ENCODE measurements at places on chromosomes 1 and 21. TPM values are rescaled to one million over a fixed set of nuclear protein-coding genes. Genes with fewer than 3 reads are reported as not detected.

EVA1B gene
- total RNA-seq: 107 TPM

SPRR2F gene
- total RNA-seq: not detected

ZNF683 gene
- not detected for total RNA-seq

DNA sequence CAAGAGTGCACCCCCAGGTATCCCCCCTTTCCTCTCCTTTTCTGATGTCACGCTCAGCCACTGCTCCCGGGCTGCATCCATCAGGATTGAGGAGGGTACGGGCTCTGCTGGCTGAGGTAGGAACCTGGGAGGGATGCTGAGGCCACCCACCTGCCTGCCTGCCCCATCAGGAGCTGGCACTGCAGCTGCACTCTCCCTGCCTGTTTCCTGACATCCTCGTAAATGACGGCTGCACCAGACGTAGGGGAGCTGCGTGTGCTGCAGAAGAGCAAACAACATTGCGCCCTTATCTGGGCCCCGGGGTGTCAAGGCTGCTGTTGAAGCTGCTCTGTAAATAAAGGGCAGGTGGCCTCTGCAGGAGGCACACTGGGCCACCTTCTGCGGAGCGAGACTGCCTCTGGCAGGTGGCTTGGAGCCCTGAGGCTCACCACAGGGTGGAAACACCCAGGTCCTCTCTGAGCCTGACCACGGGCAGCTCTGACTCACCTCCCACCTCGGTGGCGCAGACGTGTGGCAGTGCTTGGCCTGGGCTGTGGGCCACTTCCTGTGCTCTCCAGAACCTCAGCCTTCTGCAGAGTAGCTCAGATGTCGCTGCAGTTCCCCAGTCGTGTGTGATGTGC lies 30.9 kb downstream of the SNAP47 start:
- no peak overlapping the region for H3K27ac ChIP-seq
- H3K27me3 ChIP-seq: no peaks in the 10 kb centered on the region
- H3K4me1 ChIP-seq: peaks cover 11% of the 10 kb centered on the region
- DNase-seq: no peak
- H3K36me3 ChIP-seq: peaks cover 22% of the 10 kb centered on the region
- H3K4me3 ChIP-seq: no peak overlapping the region

DNA sequence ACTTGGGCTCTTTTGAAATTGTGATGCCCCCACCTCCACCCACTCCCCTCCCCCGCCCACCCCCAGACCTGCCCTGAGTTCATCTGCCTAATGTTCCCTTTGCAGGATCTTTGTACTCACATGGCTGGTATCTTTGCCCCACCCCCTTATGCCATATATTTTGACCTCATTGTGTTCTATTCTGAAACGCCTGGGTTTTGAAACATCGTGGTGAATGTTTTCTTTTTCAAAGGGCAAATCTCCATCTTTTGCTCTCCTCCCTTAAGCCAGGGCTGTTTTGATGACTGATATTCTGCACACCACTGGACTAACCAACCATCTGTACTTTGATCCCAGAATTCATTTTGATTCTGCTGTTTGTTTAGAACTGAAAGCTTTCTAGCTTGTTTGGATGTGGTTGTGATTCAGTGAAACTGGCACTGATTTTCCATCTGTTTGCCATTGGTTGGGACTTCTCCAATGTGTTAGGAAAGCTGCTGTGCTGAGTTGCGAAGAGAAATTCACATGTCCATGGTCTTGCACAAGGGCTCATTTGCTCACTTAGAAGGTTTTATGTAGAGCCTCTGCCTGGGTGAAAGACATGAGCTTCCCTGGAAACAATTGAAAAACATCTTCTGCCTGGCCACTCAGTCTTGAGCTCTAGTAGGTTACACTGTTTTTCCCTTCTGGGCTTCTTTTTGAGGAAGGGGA lies 16.5 kb downstream of the SMAP2 start:
- H3K4me1 ChIP-seq: peaks cover 28% of the 10 kb centered on the region
- H3K27me3 ChIP-seq: no peaks in the 10 kb centered on the region
- H3K27ac ChIP-seq: peak overlapping the region; percentile 39

- no peak for DNase-seq
- H3K27ac ChIP-seq: peak overlapping the region; percentile 11
- H3K27me3 ChIP-seq: no peaks in the 10 kb centered on the region
- no peaks in the 10 kb centered on the region for H3K36me3 ChIP-seq
- no peak overlapping the region for H3K4me3 ChIP-seq
Observed at GRCh38 chr1:40795811-40796586, 12.4 kb downstream of the KCNQ4 start.

DNA sequence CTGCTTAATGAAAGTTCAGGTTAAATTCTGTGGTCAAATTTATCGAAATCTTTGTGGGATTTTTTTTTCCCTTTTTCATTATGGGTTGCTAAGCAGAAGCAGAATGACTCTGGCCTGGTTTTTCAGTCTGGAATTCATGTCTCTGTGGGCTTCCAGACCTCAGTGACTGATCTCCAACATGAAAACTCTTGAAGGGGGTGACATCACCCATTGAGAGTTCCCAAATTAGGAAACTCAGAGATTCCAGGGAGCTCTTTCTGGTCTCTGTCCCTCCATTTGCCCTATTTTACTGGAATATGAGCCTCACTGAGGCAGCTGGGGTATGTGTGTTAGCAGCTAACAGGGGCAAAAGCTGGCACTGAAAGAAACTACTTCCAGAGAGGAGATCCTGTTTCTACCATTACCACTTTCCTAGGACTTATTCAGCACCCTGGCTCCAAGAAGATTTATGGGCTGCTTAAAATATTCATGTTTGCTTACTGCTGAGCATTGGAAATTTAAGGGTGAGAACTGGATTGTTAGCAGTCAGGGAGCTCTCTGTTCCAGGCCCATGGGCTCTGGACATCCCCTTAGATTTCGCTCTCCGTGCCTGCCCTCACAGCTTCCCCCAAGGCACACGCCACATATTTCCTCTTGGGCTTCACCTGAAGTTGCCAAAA lies 203.4 kb upstream of the SPAG17 start:
- H3K4me3 ChIP-seq: no peak overlapping the region
- H3K4me1 ChIP-seq: no peaks in the 10 kb centered on the region
- H3K27me3 ChIP-seq: no peaks in the 10 kb centered on the region
- H3K27ac ChIP-seq: no peak overlapping the region

DNA sequence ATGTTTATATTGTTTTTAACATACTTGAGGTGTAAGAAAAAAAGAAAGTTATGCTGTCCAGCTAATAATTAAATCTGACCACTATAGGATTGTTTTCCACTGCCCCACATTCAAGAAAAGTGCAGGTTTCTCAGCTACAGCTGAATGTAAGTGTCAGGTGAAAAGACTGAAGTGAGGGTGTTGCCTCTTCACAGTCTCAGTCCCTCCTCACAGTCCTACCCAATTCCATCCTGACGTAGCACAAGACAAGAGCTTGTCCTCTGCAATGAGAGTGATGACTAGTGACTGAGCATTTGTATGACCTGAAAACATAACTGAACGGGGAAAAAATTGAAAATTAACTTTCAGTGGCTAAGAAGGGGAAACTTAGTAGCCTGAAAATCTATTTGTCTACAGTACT lies 1039.5 kb downstream of the ADGRL2 start:
- H3K27me3 ChIP-seq: no peaks in the 10 kb centered on the region
- H3K4me3 ChIP-seq: no peak overlapping the region
- H3K4me1 ChIP-seq: peaks cover 7% of the 10 kb centered on the region
- no peak for DNase-seq
- no peak overlapping the region for H3K27ac ChIP-seq

GRCh38 chr1:38173848-38174247 lies 127.3 kb upstream of the POU3F1 start:
- H3K4me3 ChIP-seq: no peak overlapping the region
- DNase-seq: no peak
- H3K27ac ChIP-seq: no peak overlapping the region
- no peaks in the 10 kb centered on the region for H3K36me3 ChIP-seq
- H3K27me3 ChIP-seq: no peaks in the 10 kb centered on the region

DNA sequence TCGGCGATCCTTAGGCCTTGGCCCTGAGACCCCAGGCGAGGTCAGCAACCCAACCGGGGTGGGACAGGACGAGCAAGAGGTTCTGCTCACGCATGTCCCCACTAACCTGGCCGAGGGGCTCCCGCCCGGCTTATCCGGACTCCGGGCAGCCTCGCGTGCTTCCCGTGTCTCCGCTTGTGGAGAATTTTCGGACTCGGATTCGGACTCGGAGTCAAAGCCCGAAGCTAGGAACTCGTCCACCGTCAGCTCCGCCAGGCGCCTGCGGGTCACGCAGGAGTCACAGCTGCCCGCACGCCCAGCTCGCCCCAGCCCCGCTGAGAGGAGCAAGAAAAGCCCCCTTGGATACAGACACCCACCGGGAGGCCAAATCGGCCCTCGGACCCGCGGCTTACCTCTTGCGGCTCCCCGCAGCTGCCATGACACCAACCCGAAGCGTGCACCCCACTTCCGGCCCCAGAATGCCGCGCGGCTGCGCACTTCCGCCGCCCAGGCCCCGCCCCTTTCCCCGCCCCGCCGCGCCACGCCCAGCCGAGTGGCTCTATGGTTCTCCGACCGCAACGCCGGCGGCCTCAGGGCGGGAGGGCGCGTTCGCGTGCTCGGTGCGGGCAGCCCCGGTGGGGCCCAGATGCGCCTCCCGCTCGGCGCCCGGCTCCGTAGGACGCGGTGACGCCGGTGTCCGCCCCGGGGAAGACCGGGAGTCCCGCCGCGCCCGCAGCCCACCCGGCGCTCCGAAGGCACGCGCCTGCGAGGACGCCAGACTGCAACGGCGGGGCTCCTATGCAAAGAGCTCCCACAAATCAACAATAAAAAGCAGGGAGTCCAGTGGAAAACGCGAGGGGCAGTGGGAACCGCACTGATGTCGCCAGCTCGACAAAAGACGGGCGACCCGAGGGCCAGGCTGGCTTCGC lies at the start of gene NOC2L:
NOC2L (minus strand) TSS at position 434 of the 908 bp plus-strand sequence; CDS start at position 418, 16 bp downstream.
- H3K27me3 ChIP-seq: no peaks in the 10 kb centered on the region
- H3K27ac ChIP-seq: no peak within 1 kb of the TSS
- DNase-seq: peak; percentile 68
- H3K4me1 ChIP-seq: peaks cover 35% of the 10 kb centered on the region

DNA sequence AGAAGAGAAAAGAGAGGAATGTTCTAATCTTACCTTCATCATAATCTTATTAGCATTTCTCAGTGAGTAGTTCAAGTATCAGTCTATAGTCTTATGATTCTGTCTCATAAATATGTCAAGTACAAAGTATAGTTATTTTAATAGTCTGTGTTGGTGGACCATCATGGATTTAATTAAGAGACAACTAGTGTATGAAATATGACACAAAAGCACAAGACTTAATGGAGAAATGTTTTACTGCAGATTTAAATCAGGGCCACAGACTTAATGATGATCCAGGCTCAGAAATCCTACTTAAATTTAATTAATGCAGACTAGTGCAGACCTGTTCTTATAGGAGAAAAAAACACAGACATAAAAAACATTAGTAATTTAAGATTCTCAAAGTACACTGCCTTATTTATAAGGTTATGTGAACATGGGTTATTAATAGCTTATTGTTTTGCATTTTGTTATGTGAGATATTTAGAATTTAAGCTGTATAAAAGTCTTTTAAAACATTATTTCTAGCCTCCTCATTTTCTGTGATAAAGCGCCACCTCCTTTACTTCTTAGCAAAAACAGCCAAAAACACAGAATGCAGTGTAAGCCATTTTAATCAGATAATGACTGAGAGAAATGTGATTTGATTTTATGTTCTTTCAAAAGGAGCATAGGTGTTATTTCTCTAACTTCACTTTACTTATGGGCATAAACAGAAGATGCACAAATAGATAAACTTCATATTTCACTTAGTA lies 255.0 kb upstream of the SNX7 start:
- no peak overlapping the region for H3K4me3 ChIP-seq
- no peaks in the 10 kb centered on the region for H3K27me3 ChIP-seq
